ENCODE measurements at places on chromosomes 6 and 20.

- no peak for DNase-seq
Measured at GRCh38 chr6:166736634-166737033, 109.6 kb upstream of the RPS6KA2 start.

DNA sequence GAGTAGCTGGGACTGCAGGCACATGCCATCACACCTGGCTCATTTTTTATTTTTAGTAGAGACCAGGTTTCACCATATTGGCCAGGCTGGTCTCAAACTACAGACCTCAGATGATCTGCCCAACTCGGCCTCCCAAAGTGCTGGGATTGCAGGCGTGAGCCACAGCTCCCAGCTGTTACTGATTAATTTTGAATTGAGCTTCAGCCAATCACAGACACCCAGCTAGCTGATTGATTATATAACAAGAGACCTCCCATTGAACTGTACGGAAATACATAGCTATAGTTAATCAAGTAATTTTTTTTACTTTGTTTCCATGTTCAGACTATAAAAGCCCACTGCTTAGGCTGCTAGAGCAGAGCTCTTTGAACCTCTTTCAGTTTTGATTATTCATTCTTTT lies 31.6 kb downstream of the PKIB start:
- DNase-seq = no peak

- DNase-seq = no peak
Measured at GRCh38 chr6:167767715-167768107, 59.0 kb upstream of the AFDN start.

GRCh38 chr6:121619987-121620740 lies 184.7 kb downstream of the GJA1 start:
- DNase-seq = no peak

- no peak for DNase-seq
Measured at GRCh38 chr20:4135385-4136077, 120.2 kb upstream of the RNF24 start.

DNA sequence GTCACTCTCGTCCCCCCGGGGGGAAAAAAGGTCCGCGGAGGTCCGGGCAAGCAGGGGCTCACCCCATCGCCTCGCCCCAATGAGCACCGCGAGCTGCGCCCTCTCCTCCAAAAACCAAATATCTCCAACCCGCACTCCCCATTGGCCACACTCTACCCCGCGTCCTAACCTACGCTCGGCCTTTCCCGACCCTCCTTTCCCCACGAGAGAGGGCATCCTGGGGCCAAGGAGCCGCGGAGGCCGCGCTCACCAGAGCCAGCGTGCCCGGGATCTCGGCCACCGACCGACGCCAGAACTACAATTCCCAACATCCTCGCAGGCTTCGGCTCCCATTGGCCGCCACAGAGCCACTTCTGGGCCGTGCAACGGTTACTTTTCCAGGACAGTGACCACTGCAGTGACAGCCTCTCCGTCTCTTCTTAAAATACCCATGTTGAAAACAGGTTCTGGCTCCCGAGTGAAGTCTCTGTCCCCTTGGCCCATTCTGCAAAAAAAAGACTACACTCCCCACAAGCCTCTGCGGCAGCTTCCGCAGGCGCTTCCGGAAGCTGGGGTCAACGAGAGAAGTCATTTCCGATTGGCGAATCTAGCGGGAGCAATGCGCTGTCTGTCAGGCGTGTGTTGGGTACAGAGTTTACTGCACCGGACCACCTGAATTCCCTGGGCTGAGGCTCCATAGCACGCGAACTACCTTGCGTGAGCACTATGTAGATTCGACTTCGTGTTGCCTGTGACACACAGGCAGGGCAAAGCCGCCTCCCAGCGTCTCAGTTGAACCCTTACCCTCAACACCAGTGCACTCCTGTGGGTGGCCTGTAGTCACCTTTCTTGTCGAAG lies at the start of gene ZNF343:
ZNF343 (minus strand) TSS at position 285 of the 837 bp plus-strand sequence. CDS start 15,020 bp downstream, outside the sequence.
- DNase-seq = peak; percentile 66

DNA sequence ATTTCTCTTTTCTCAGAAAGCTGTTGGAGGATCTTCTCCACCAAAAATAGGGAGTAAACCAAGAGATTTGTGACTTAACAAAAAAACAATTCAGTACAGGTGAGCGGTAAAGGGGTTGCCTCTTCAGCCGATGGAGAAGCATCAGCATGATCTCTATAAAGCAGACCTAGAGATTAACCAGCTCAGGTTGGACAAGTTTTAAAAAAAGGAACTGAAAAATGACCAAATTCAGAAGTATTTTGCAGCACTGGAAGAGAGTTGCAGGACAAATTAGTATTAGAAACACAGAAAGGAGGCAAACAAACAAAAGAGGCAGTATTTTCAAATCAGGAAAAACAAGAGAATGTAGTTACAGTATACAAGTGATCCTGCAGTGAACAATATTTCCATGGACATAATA lies 39.6 kb upstream of the ZNF184 start:
- DNase-seq = no peak

DNA sequence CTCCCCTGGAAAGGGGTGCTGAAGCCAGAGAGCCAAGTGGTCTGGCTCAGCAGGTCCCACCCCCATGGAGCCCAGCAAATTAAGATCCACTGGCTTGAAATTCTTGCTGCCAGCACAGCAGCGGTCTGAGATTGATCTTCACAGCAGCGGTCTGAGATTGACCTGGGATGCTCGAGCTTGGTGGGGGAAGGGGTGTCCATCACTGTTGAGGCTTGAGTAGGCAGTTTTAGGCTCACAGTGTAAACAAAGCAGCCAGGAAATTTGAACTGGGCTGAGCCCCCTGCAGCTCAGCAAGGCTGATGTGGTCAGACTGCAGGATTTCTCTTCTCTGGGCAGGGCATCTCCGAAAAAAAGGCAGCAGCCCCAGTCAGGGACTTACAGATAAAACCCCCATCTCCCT lies 41.3 kb upstream of the B3GAT2 start:
- no peak for DNase-seq

GRCh38 chr6:2460216-2460745 lies 214.9 kb upstream of the GMDS start:
- DNase-seq = no peak

DNA sequence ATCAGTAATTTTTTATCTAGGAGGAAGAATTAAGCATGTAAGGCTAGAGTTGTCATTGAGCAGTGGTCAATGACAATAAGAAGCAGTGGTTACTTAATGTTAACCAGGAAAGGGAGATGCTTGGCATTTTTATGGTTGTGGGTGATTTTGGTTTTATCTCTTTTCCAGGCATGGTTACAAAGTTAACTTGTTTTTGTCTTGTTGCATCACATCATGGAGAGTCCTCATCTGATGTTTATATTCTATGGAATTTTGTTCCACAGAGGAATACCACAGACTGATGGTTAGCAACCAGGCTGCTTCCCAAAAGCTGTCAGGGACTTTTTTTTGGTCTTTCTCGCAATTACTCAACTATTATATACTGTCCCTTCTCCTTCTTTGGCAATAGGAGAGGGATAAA lies 32.7 kb downstream of the OPRM1 start:
- no peak for DNase-seq

DNA sequence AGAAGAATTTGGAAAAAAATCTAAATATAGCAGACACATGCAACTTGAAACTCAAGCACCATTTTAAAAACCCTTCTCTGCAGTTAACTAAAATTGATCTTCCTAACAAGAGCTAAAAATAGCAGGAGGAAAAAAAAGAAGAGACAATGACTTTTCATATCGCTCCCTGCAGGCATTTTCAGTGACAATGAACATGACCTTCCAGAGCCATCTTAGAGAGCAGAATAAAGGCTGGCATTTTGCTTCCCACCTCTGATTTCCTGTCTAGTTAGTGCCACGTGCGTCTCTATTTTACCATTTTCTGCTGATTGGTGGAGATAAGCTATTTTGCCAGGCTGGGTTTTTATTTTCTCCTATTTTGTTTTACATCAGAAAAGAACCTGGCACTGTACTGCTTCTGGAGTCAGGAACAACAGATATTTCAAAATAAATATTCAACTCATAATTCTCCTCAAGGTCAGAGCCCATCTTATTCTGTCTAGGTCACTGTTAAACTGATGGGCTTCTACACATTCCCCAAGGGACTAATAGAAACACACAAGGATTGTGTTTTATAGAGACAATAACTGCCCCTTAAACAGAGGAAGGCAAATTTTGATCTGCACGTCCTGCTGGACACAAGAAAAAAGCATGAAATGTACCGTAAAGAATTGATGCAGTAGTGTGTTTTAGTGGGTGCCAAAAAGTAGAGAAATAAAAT lies 70.2 kb upstream of the ENPP5 start:
- DNase-seq = no peak

DNA sequence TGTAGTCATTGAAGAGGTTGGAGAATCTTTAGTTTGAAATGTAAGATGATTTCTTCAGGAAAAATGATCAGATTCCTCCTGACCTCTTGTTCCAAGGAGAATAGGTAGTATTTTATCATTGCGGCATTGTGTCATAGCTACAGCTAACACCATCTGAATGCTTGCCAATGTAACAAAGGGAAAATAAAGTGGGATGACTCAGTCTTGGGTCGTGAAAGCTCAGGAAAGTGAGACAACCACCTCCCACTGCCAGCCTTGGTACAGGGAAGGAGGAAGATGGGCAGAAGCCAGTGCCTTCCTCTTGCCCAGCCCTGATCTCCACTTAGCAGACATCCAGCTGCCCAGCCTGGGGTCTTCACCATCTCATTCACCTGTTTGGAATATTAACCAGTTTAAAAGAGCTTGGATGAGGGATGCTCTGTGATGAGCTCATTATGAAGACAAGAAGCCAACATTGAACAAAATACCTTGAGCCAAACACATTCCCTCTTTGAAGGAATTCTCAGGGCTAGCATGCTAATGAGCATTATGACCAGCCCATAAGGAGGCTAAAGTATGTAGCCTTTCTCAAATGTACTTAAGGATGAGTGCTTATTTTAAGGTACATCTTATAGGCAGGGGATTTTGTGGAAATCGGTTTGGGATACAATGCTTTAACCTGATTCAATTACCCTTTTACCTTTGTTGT lies 40.0 kb upstream of the APCDD1L start:
- no peak for DNase-seq

DNA sequence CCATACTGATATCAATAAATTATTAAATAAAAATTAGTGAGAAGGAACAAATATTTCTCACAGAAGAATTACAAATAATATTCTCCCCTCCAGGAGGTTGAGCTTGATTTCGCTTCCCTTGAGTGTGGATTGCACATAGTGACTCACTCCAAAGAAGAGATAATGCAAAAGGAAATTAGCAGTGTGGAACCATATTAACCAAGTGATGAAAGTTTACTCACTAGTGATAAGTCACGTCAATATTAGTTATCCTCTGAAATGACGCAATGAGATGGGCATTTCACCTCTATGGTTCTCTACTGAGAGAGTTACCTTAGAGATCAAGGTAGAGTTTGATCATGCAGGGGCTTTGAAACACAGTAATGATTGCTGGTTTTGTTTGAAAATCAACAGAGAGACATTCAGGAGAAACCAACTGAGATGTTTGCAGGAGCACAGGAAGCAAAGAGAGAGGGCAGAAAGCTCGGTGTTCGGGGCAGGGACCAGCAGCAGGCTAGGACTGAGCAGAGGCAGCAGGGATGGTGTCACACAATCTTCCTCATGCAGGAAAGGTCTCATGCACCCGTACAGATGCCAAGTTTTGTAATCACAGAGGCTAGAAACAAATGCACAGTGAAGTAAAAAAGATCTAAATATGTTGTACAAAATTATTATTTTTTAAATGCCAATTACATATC lies 634.5 kb downstream of the QKI start:
- DNase-seq = no peak

GRCh38 chr6:136521427-136521826 lies 28.8 kb downstream of the MAP7 start:
- DNase-seq = no peak

- DNase-seq = no peak
Measured at GRCh38 chr20:45020236-45020886, 54.0 kb downstream of the STK4 start.

DNA sequence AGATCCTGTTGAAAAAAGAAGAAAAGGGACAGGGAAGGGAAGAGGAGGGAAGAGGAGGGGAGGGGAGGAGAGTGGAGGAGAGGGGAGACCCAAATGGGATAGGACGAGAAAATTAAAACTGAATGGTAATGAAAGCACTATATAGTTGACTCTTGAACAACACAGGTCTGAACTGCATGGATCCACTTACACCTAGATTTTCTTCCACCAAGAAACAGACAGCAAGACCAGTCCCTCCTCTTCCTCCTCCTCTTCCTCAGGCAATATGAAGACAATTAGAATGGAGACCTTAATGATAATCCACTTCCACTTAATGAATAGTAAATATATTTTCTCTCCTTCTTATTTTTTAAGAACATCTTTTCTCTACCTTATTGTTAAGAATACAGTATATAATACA lies 113.5 kb downstream of the EPB41L2 start:
- DNase-seq = no peak

DNA sequence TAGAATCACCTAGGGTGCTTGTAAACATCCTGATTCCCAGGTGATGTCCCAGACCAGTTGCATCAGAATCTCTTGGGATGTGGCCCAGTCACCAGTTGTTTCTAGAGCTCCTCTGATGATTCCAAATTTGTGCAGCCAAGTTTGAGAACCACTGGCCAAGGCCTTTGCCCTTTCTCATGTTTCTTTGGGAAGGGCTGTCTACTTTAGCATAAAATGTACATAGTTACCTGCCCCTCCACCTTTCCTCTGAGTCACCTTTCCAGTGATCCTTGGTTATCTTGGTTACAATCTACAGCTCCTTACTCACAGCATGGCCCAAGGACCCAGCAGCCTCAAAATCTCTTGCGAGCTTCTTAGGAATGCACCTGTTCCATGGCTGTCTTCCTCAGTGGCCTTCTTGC lies 266.4 kb upstream of the PRND start:
- DNase-seq = no peak

DNA sequence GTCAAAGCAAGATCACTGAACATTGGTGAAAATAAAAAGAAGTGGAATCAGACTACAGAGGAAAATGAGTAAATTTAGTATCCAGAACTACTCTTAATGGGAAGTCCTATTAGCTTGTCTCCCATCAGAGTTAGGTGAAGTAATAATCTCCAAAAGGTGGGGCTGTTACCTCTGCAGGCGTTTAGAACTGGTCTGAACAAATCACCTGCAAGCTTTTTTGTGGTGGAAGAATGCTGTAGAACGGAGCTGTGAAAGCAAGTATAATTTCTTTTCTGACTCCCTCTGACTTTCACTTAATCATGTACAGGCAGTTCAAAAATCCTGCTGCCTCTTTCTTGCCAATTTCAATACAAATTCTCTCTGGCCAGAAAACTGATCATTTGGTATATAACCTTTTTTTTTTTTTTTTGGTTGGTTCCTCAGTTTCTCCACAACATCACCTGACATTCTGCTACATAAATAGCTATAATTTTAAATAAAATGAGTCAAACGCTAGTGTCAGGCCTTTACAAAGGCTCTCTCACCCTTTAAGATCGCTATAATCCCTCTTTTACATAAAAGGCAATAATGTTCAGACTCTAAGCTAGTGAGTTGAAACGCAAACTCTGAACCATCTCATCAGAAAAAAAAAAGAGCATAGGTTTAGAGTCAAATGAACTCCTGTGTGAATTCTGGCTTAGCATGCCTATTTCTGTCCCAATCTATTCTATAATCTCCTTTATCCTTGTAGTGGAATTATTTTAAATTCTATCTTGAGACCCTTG lies 38.8 kb downstream of the CITED2 start:
- DNase-seq = no peak

Data from stimulated activated CD8-positive, alpha-beta memory T cell treated with anti-CD3 and anti-CD28 coated beads, Interleukin-4, amount 100 ng/mL, for 24 hours (primary cell).